Stimulated activated CD4-positive, alpha-beta T cell treated with anti-CD3 and anti-CD28 coated beads, Interleukin-2, amount 100 ng/mL, for 24 hours (primary cell): ENCODE measurements at places on chromosomes 3 and 15.
A peak's percentile ranks its signal among the peaks of the same experiment; 100 is the strongest.

GRCh38 chr15:80870893-80871292 lies 91.7 kb downstream of the CEMIP start:
- no peak for DNase-seq

DNA sequence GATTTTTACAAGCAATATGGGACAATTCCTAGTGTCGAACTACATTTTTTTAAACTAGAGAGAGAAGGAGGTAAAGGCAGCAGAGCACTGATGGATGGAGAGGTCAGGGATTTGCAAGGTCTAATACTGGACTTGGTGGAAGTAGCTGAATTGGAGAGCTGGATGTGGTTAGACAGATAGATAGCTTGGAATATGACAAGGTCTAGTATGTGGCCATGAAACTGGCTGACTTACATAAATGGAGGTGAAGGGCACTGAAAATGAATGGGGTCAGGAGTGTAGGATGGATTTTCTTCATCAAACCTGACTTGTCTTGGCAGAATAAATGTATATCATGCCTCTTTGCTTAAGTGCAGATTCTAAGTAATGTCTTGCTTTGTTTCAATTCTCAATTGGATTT lies 10.1 kb upstream of the RTP4 start:
- no peak for DNase-seq

GRCh38 chr3:13879102-13879945 lies 547 bp downstream of the WNT7A start:
- peak; percentile 48 for DNase-seq

DNA sequence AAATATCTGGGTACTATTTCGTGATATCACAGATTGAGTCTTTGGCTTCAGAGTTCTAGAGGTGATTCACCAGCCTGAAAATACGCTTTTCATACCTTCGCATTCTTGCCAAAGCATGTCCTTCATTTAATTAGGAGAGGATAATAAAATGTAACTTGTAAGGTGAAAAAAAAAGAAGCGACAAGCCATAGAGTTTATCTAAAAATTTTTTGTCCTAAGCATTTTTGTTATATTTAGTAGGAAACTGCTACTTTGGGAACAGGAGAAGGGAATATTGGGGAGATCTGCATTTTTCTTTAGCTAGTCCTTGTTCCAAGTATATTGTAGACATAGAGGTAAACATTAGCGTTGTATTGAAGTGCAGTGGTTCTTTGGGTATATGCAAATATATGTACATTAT lies 120.1 kb downstream of the TCF12 start:
- DNase-seq = no peak

GRCh38 chr15:86432861-86433260 lies 353.2 kb downstream of the AGBL1 start:
- no peak for DNase-seq

DNA sequence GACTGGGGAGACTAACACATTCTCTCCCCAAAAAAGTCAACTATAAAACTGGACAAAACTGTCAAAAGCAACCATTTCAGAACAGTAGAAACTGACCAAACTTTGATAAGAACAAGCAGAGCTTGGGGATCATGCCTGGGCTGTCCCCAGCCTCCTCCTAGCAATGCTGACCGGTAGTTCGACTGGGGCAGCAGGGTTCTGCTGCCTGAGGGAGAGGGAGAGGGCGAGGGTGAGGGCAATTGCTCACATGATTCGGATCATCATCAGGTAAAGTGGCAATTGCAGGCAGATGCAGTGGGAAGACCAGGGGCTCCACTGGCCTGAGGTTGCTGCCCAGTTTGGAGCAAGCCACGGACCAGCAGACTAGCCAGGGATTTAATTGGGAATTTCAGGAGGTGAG lies 88.6 kb downstream of the OSBPL10 start:
- DNase-seq = no peak

DNA sequence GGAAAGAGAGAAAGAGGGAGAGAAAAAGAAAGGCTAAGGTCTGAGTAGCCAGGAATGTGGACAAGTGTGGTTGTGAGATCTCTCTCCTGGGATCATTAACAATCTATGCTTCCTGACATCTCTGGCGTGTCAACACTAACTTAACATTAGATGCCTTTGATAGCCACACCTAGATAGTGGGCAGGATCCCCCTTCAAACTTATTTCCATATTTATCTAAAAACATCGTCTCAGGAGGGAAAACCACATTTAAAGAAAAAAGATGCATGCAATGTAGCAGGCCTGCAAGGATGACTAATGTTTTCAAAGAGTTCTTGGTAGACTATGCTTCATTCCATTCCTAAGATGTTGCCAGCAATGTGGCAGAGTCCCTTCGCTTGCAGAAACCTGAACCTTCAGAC lies 80.9 kb downstream of the MLH1 start:
- DNase-seq = no peak
